COR-L47 (cell line): ENCODE measurements at places on chromosomes 16 and 17.

DNA sequence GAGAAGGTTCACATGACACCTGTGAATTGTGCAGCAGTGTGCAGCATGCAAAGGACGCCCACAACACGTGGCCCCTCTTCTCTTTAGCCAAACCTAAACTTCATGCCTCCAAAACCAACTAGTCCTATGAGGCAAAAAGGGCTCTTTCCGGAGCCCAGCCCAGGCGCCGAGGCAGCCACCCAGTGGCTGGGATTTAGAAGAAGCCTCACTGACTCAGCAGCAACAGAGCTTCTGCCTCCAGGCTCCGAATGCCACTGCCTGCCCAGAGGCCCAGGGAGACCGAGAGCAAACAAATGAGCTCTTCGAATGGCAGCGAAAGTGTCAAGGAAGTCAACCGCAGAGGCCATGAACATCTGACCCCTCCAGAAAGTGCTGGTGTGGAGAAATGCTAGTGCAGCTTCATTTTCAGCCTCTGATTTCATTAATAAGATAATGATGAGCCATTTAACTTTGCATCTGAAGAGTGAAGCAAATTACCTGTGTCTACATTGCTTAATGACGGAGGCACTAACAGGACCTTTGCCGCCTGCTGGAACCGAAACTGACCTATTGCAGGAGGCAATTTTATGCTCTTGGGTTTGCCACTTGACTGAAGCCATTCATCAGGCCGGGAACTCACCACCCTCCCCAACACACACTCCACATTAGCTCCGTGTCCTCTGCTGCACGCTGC, 157.7 kb upstream of the RPL38 start:
- no peak for DNase-seq

DNA sequence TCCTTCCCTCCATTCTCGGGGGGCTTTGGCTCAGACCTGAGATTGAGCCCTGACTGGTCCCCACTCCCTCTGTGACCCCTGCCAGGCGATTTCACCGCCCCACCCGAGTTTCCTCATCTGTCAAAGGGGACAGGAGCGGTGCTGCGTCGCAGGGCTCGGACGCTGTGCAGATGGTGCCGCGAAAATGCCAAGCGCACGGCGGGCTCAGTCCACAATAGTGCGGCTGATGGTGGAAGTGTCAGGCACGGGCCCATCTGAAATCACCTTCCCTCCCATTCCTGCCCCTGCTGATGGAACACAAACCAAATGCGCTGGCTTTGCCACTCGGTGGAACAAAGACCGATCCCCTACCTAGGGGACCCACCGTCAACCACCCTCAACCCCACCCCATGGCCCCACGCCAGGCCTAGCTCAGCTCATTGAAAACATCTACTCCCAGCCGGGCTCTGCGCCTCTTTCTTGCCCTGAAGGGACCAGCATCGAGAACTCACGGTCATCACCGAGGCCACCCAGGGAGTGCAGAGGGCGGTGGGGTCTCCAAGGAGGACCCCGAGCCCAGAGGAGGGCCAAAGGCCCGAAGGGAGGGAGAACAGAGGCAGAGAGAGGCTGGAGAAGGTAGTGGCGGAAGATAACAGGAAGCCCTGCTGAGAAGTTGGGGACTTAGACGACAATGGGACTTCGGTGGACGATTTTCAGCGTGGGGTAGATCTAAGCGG, 1.4 kb downstream of the CARHSP1 start:
- DNase-seq: peak; percentile 30

DNA sequence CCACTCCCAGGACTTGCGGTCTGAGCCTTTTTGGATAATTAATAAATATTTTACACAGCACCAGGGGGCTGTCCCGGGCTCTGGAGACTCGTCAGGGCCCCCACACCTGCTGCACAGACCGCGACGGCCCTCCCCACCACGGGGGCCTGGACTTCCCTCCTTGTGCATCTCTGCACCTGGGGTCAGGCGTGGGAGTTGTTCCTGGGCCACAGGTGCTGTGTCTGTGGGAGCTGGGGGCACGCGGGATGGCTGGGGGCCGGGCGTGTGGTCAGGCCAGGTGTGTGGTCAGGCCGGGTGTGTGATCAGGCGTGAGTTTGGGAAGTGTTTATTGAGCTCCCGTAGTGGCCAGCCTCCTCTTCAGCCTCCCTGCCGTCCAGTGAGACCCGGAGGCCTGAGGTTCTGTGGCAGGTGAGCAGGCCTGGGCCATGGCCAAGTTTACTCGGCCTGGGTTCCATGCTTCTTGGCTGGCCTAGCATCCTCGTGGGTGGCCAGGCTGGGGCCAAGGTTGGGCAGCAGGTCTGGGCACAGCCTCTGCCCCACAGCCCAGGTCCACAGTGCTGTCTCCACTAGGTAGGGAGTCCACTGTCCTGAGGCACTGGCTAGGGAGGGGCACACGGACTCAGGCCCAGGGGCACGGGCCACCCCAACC, 1.9 kb upstream of the STUB1 start:
- no peak for DNase-seq

- DNase-seq: no peak
Observed at GRCh38 chr17:7445619-7445968, 733 bp downstream of the CHRNB1 start.

DNA sequence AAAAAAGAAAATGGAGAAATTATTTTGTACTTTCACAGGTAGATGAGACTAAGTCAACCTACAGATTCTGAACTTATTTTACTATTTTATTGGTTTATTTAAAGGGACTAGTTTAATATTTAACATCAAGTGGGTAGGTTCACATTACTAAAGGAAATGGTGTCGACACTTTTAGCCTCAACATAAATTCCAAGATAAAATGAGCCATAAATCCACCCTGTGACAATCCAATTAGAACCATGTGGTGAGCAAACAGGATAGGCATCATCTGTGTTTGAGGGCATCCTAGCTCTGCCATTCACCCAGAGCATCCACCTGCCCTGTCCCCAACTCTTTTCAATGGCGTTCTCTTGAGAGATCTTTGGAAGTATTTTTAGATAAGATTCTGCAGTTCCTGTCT, 92.8 kb upstream of the PMFBP1 start:
- DNase-seq: no peak

- no peak for DNase-seq
Observed at GRCh38 chr17:48915459-48916282, 7.5 kb downstream of the UBE2Z start.

GRCh38 chr16:56411123-56411522, 14.2 kb downstream of the AMFR start:
- no peak for DNase-seq

GRCh38 chr17:7282752-7283321, 1.3 kb downstream of the SLC2A4 start:
- no peak for DNase-seq

DNA sequence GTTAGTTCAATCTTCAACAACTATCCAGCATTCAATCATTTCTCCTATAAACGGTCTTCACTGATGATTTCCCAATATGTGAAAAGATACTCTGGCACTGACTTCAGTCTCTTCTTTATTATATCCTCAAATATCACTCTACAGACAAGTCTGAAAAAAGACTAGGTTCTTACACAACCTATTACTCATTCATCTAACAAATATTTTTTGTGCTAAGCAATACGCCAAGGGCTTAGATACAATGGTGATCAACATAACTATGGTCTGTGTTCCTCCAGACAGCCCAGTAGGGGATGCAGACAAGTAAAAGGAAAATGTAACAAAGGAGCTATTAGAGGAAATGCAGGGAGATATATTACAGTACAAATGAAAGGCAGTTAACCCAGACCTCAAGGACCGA, 63.9 kb downstream of the MYO1D start:
- no peak for DNase-seq

DNA sequence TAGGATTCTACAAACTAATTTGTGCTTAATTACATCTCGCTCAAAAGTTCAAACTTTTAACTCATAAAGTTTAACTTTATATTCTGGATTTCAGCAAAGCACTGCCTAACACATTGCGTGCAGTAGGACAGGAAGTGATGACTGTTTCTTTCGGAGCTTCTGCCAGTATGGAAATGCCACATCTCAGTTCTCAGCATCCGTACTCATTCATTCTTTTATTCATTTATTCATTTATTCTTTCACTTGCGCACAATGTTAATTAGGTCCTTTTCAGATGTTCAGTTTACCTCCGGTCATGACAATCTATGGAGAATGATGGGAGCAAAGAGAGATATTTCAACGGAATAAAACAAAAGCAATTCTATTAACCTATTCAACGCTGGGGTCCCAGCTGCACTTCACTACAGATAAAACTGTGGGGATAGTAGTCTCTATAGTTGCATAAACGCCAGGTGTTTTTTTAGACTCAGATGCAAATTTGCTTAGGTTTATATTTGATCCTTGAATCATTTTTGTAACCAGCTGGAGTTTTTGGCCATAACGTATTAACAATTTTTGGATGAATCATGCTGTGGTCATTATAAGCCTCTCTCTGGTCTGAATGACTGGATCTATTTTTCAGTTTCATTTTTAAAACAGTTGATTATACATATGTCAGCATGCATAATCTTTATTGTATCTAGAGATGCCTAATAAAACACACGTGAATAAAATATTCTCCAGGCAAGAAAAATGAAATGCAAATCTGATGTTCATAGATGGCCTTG, 143.9 kb downstream of the KCNJ2 start:
- DNase-seq: no peak

DNA sequence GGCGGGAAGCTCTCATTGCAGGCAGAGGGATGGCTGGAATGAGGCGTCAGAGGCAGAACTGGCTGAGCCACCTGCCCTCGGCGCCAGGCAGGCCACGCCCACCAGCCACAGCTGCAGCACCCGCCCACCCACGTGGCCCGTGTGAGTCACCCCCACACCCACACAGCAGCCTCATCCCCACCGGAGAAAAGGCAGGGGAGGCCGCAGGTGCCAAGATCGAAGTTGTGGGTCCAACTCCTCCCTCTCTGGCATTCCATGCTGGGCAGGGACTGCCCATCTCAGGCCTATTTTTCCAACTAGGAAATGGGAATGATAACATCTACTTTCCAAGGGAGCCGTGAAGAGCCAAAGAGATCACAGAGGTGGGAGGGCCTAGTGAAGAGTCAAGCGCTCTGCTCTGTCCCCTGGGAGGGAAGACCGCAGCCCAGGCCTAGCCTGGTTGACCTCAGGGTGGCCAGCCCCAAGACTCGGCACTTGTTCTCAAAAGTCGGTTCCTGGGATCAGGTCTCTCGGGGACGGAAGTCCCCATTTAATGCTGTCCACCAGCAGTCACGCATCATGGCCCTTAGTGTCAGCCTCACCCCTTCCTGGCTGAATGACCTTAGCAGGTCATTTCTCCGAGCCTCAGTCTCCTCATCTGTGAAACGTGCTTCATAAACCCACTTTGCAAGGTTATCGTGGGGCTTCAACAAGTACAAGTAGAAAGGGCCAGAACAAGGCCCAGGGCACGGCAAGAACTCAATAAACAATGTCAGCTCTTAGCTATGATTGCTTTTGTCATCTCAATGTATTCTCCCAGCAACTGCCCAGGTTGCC, at the start of gene TRPV3:
Gene TRPV3, minus strand, starts transcription at position 45 of the 816 bp plus-strand sequence. CDS start 2,962 bp downstream, outside the sequence.
- no peak for DNase-seq

- DNase-seq: no peak
Observed at GRCh38 chr16:22970209-22970865, 156.4 kb downstream of the HS3ST2 start.

DNA sequence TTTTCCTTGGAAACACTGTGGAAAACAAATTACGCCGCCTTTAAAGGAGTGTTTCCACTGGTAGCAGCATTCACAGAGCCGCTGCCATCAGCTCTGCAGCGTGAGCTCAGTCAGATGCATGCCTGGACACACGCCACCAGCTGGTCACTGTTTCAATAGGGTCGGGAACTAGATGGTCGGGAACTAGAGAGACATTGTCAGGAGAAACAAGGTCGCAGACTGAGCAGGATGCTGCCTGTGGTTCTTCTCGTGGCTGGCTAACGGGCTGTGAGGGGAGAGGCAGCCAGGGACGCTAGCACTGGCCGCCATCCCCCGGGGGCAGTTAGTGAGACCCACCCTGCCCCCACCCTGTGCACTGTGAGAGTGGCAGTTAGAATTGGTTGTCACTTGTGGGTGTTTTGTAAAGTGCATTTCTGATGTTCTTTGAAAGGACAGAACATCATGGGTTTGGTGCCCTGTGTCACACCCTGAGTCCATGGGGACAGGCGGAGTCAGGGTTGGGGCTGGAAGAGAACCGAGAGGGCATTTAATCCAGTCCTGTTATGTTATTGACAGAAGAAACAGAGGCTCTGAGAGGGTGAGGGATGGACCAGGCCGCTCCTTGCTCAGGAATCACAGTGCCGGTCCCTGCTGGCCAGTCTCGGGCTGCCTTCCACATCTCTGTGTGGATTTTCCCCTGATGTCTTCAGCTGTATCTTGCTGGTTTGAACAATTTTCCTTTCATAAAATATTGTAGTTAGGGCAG, 86.3 kb downstream of the SPECC1 start:
- DNase-seq: no peak
